ENCODE measurements at places on chromosomes 3 and 15.

DNA sequence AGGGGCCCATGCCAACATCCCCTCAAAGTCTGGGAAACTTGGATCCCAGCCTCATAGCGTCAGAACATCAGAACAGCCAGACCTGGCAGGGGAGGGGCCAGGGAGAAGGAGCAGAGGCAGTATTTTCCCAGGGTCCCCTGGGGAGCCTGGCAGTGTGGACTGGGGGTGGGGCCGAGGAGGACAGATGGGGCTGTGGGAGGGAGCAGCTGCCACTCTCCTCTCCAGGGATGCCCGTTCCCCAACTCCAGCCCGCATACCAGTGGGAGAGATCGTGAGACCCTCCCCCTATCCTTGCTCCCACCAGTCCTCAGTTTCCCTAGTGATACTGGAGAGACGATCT, 6.5 kb upstream of the DNAJB8 start:
- DNase-seq: no peak

- no peak for DNase-seq
Measured at GRCh38 chr3:5258526-5258925, 71.0 kb downstream of the EDEM1 start.

GRCh38 chr3:135739779-135740178, 225.7 kb upstream of the PPP2R3A start:
- no peak for DNase-seq

DNA sequence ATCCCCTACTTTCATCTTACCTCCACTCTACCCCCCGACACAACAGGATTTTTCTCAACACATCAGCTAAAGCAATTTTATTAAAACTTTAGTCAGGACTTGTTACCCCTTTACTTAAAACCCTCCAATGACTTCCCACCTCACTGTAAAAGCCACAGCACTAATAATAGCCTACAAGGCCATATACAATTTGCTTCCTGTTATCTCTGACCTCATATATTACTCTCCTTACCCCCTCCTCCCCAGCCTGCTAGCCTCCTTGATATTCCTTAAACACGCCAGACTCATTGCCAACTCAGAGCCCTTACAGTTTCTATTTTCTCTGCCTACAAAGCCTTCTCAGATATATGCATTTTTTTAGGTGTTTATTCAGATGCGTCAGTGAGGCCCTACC, 54.4 kb downstream of the DCUN1D1 start:
- no peak for DNase-seq

GRCh38 chr3:164416491-164417222, 661.6 kb downstream of the SI start:
- DNase-seq: no peak

DNA sequence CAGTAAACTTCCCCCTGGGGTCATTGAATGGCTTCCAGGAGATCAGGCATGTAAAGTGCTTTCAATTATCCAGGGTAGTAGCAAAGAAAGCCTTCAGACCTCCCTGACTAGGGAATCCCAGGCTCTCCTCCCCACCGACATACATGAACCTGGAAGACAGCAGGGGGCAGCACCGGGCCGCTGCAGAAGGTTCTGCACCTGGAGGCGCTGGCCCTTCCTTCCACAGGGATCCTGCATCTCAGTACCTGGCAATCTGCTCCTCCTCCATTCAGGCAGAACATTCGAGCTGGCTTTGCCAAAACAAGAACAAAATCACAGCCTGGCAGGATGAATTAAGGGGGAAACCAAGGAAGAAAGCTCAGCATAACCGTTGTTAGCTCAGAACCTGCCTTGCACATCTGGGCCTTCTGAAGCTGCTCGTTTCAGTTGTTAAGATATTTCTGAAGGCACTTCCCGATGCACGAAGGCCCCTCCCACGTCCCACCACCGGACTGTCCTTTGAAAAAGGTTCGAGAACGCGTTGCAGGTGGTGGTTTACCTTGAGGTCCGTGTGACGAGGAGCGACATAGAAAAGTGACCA, 237.7 kb downstream of the SLCO3A1 start:
- DNase-seq: no peak

DNA sequence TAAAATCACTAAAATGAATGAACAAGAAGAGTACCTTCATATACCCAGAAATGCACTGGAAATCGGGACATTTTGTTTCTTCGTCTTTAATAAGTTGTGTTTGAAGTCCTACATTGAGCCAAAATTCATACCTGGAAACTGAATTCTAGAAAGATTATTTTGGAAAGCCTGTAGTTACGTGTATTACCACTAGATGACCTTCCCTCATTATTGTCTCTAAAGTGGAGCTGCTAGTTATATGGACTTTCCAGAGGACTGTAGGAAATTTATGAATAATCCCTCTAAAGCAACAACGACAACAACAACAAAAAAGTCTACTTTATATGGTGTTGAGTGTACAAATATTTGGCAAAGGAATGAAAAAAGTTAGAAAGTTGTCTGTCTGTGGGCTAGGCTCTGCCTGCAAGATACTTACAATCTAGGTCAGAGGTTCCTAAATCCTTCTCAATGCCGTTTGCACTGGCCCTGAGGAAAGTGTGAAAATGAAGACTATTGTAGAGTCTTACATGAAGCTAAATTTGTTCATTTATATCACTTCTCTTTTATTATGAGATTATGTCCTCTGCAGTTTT, 234.8 kb upstream of the NR2E3 start:
- DNase-seq: no peak

GRCh38 chr15:70879401-70879800, 12.8 kb downstream of the THAP10 start:
- no peak for DNase-seq

GRCh38 chr15:57461541-57461940, 85.2 kb downstream of the CGNL1 start:
- no peak for DNase-seq

DNA sequence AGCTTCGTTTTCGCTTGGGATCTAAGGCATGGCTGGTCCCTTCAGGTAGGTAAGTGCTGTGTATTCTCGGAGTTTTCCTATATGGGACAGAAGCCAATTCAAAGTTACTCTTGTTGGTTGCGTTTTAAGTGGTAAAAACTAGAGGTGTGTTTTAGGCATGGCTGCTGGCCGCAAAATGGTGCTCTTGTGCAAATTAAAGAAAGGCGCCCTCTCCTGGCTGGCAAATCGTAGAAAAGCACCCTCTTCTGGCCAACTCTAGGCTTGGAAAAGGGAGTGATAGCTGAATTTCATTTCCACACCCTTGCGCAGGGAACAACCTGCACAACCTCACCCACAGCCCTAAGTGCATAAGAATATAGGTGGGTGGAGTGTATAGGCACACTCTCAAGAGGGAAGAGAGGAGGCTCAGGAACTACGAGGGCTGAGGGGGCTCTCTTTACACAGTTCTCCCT, 23.5 kb downstream of the DRD3 start:
- peak; percentile 27 for DNase-seq

GRCh38 chr3:23550402-23550801, 255.4 kb upstream of the UBE2E1 start:
- peak; percentile 19 for DNase-seq

GRCh38 chr3:139427283-139428060, 38.0 kb upstream of the COPB2 start:
- peak; percentile 66 for DNase-seq

DNA sequence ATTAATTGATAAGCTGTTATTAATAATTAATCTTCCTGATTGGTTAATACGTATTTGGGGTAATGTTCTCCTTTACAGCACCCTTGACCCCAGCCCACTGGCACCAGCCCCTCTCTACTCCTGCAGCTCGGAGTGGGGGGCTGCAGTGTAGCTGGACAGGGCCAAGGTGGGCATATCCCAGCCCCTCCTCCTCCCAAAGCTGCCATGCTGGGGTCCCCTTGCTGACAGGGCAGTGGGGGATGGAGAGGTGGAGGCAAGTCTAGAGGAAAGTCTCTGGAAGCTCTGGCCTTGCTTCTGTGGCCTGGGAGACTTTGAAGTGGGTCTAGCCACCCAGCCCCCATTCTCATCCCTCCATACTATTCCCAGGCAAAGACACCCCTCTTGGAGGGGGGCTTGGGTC, 35.8 kb downstream of the HCN4 start:
- no peak for DNase-seq

GRCh38 chr3:178147001-178147400, 389.2 kb upstream of the KCNMB2 start:
- no peak for DNase-seq

GRCh38 chr3:71537211-71537611, 46.3 kb downstream of the FOXP1 start:
- no peak for DNase-seq

DNA sequence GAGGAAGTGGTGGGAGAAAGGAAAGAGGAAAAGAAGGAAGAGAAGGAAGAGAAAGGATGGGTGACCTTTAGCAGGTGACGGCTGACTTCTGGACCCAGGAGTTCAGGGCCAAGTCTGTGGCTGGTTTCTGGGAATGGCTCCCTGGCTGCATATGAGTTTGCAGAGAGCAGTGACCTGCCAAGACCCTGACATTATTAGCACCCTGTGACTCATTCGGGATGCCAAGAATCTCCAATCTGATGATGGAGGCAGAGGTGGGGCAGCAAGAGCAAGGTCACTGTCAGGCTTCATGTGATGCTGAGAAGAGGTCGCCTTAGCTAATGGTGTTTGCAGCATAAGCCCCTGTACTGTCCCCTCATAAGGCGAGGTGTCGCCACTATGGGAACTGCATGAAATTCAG, 42.6 kb downstream of the MYZAP start:
- no peak for DNase-seq

GRCh38 chr3:10995871-10996270, 3.3 kb downstream of the SLC6A1 start:
- DNase-seq: no peak

- DNase-seq: peak; percentile 60
Measured at GRCh38 chr3:184336547-184337398, 627 bp upstream of the FAM131A start.

- peak; percentile 71 for DNase-seq
Measured at GRCh38 chr15:43209059-43209824, 11.6 kb downstream of the EPB42 start.

DNA sequence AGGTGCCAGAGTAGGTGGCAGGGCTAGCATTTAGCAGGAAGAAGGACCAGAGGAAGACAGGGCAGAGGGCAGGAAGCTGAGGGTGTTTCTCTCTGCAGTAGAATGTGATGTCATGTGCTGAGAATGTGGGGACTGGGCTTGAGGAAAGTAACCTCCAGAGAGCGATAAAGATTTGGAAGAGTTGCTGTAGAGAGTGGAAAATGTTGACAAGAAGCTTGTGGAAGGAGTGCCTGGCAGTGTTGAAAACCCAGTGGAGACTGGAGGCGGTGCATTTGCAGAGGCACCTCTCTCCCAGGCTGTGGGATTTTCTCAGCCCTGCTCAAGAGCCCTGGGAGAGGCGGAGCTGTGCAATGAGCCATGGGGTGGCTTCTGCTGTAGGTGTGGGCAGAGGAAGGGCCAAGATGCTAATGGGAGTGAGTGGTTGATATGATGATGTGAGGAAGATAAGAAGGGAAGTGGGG, 54.8 kb downstream of the MESD start:
- no peak for DNase-seq

GRCh38 chr3:64509206-64509605, 178.6 kb downstream of the ADAMTS9 start:
- DNase-seq: no peak

DNA sequence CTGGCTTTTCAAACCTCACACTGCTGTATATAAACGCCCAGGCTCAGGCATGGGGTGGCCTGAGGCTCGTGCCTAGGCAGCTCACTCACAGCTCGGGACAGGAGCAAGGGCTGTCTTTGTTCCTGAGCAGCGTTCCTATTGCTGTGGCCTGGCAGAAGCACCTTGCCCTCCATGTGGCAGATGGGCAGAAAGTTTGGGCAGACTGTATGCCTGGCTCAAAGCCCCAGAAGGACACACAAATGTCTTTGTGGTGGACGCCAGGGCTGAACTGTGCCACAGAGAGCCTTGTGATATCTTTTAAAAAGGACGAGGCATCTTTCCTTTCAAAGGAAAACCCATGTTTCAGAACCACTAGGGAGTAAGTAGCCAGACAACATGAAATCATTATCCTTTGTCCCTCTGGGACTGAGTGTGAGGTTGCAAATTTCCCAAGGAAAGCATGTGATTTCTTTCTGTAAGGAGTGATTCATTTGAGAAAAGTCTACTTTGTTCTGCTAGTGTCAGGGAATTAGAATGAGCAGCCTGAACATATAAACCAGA, 29.3 kb upstream of the UBE2E1 start:
- DNase-seq: no peak

Measured in GM13976 (cell line).